ENCODE measurements at places on chromosomes 3 and 15.

- peak; percentile 4 for DNase-seq
These were observed 104.3 kb downstream of the CMSS1 start for GRCh38 chr3:99921986-99922385.

DNA sequence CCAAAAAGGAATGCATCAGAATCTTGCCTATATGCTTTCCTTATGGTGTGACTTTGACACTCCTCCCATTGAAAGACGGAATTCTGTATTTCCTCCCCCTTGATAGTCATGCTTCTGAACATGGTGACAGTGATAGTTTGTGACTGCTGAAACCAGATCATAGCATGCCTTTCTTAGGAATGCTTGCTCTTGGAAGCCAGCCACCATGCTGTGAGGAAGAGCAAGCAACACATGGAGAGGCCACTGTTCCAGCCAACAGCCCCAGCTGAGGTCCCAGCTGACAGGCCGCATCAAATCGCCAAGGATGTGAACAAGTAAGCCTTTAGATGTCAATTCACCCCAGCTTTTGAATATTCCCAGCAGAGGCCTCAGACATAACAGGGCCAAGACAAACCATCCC lies 100.1 kb downstream of the IGF2BP2 start:
- peak; percentile 78 for DNase-seq

- DNase-seq: peak; percentile 34
These were observed 10.8 kb downstream of the PDHB start for GRCh38 chr3:58422756-58423325.

DNA sequence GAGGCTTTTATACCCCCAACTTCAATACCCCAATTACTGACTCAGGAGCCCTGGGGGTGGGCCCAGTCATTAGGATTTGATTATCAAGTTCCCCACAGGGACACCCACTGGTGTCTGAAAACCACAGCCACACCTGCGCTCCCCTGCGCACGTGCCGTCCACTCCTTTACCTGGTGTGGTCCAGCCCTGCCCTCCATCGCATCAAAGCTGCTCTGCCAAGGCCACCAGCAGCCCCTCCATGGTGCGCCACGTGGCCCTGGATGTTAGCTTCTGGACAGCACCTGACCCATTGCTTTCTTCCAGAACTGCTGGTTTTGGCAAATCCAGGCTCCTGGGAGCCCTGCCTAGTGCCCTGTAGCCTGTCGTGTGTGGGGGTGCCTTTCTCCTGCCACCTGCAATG lies 136.3 kb downstream of the NSMCE3 start:
- no peak for DNase-seq

- DNase-seq: no peak
These were observed 154.6 kb downstream of the LRTM1 start for GRCh38 chr3:54773271-54773670.

DNA sequence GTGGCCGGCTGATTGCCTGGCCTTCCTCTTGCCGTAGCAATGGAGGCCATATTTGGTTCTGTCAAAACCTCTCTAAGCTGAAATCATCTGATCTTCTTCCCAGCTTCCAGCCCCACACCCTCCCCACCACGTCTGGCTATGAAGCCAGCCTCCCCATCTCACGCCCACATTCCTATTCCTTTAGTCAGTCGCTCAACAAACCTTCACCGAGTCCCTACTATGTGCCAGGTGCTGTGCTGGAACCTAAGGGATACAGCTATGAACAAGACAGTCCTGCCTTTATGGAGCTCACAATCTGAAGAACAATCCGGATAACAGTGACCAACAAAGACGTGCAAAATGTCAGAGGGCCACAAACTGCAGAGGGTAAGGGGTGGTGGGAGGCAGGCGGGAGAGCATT lies 31.9 kb upstream of the SMAD6 start:
- DNase-seq: no peak

GRCh38 chr3:133996251-133996661 lies 33.5 kb downstream of the SLCO2A1 start:
- peak; percentile 42 for DNase-seq

Data from fibroblast of upper back skin (primary cell).